Posterior cingulate gyrus (tissue), 11 donors: ENCODE measurements at places on chromosomes 16 and 17.

- DNase-seq: no peak
These were observed 376.4 kb downstream of the SLC39A11 start for GRCh38 chr17:72715906-72716572.

DNA sequence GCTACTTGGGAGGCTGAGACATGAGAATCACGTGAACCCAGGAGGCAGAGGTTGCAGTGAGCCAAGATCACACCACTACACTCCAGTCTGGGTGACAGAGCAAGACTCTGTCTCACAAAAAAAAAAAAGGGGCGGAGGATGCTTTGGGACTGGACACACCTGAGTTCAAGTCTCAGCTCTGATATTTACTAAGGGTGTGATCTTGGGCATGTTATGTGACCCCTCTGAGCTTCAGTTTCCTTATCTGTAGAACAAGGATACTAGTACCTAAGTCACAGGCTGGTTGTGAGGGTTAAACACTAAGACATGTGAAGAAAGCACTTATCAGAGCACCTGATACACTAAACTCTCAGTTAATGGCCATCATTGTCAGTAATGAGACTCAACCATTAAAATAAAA is 25.9 kb downstream of the HOXB1 start:
- no peak for DNase-seq

GRCh38 chr17:80283116-80283852 is 22.6 kb downstream of the RNF213 start:
- DNase-seq: no peak

GRCh38 chr16:68704232-68704867 is 32.7 kb upstream of the CDH1 start:
- peak; percentile 84 for DNase-seq

DNA sequence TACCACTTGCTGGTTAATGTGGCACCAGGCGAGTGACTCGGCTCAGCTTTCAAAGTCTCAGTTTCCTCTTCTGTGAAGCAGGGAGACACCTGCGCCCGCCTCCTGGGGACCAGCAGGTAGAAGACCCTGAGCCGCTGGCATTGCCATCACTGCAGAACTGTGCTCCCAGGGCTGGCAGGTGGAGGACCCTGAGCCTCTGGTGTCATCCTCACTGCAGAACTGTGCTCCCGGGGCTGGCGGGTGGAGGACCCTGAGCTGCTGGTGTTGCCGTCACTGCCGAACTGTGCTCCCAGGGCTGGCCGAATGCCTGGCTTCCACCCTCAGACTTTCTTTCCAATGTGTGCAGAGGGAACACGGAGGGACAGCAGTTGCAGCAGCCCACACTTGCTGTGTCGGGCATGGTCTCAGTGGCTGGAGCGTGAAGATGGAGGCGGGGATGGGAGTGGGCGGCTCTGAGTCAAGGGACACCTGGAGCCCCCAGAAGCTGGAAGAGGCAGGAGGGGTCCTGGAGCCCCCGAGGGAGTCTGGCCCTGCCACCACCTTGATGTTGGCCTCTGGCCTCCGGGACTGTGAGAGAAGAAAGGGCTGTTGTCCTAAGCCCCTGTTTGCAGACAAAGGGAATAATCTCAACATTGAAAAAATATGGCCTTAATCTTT is 75.8 kb upstream of the METTL9 start:
- DNase-seq: no peak

DNA sequence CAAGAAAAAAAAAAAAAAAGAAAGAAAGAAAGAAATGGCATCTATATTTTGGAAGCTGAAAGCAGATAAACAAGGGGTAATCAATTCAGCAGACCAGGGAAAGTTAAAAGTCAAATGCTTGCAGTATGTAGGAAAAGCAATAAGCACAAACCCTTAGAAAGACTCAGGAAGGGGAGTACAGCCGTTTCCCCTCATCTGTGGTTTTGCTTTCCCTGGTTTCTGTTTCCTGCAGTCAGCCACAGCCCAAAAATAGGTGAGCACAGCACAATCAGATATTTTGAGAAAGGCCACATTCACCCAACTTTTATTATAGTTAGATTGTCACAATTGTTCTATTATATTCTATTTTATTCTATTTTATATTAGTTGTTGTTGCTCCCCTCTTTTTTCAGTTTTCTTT is 14.4 kb upstream of the ALOX12 start:
- no peak for DNase-seq
